Activated T-helper 9 cell treated with anti-CD3 and anti-CD28 coated beads, Interleukin-2, amount 50 U/mL, for 16 hours (primary cell): ENCODE measurements at places on chromosomes 6 and 20.

GRCh38 chr6:144161975-144162374, 11.7 kb downstream of the STX11 start:
- no peak for DNase-seq

GRCh38 chr6:5753209-5753608, 253.5 kb downstream of the NRN1 start:
- no peak for DNase-seq

- DNase-seq, result no peak
Observed at GRCh38 chr6:37979392-37980221, 160.1 kb downstream of the ZFAND3 start.

DNA sequence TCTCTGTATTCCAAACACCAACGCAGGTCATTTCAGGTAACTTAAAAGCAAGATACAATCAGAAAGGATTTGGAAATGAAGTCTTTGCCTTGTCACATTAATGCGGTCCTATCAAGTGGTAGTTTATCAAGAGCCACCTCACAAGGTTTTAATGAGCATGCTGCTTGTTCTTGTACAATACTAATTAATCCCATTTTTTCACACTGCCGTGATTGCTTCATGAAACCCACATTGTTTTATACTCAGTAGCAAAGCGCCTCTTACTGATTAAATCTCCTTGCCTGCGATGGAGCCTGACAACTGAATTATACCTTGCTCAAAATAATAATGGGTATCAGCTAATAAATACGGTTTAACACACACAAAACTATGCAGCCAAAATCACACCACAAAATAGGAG, 234.1 kb upstream of the TSHZ2 start:
- DNase-seq, result no peak

GRCh38 chr20:61193164-61193563, 58.9 kb upstream of the CDH4 start:
- no peak for DNase-seq

GRCh38 chr20:47950124-47950912, 165.0 kb upstream of the SULF2 start:
- no peak for DNase-seq

DNA sequence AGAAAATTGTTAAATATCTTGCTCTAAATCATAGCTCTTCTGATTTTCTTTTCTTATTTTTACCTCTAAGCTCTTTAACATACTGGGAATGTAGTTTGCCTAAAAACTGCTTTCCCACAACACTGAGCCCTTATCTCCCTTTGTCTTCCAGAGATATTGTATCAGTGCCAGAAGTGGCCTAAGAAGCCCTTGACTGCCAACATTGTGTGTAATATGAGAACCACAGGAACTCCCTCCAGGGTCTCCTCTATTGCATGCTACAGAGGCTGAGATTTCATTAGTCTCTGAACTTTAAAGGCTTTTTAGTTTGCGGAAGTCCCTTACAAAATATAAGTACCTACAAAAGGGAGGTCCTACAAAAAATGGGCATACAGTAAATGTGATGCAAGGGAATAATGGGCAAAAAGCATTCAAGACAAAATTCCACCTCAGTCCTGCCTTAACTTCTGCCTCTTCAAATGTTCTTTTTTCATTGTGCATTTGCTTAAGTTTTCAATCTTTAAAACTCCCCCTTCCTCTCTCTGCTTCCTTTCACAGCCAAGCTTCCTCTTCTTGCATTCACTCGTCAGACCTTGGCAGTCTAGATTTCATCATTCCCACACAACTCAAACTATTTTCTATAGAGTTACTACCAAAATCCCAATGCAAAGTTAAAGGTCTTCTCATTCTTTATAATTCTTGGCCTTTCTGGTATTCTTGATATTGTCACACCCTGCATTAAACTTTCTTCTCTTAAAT, 76.5 kb downstream of the ADGRG6 start:
- no peak for DNase-seq

- DNase-seq, result no peak
Observed at GRCh38 chr6:40584741-40585140, 2.4 kb downstream of the LRFN2 start.

GRCh38 chr6:130372786-130373185, 7.0 kb downstream of the TMEM200A start:
- no peak for DNase-seq

DNA sequence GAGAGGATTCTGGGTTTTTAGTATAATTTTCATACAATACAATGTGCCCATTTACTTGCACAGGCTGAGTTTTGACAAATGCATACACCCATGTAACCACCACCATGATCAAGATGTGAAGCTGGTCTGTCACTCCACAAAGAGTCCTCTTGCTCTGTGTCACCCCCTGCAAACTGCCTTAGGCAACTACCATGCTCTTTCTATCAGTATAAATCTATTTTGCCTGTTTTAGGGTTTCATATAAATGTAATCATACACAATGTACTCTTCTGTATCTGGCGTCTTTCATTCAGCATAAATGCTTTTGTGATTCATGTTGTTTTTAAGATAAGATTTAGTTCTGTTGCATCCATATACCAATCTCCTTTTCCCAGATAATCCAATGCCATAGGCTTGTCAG, 181.9 kb upstream of the KCNG1 start:
- no peak for DNase-seq

- DNase-seq, result no peak
Observed at GRCh38 chr6:163738725-163739407, 324.3 kb downstream of the QKI start.

GRCh38 chr6:108598305-108598863, 37.7 kb downstream of the FOXO3 start:
- DNase-seq, result no peak

DNA sequence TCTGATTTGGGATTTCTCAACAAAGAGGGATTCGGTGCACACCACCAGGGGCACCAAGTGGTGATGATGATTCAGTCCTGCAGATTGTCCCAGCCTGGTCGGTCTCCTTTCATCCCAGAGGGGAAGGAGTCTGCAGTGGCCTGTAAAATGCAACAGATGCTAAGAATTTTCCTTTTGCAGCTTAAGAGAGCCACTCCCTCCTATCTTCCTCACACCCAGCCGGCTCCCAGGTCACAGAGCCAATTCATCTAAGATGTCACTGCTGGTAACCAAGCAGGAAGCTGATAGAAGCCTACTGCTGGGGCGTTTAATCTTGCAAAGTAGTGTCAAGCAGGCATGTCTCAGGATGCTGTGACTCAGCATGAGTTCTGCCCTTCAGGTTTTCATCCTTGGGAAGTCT, 203.8 kb upstream of the LRFN2 start:
- no peak for DNase-seq

GRCh38 chr6:79631693-79632172, 604 bp downstream of the SH3BGRL2 start:
- DNase-seq, result no peak

- no peak for DNase-seq
Observed at GRCh38 chr6:3617192-3617631, 134.3 kb downstream of the PXDC1 start.

DNA sequence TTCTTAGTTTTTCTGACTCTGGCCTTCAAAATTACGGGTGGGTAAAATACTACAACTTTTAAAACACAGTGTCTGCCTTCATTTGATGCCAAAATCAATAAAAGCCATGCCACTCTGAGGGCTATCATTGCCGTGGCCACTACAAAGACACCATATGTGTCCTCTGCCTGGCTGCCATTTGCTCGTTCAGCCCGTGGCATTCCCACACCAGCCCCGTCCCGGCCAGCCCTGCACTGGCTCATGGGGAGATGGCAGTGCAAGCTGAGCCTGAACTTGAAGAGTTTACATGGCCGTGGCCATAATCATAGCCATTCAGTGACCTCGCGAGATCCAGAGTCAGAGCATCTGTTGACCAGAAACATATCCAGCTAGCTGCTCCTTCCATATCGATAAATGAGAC, 79.2 kb downstream of the SMOC2 start:
- no peak for DNase-seq

DNA sequence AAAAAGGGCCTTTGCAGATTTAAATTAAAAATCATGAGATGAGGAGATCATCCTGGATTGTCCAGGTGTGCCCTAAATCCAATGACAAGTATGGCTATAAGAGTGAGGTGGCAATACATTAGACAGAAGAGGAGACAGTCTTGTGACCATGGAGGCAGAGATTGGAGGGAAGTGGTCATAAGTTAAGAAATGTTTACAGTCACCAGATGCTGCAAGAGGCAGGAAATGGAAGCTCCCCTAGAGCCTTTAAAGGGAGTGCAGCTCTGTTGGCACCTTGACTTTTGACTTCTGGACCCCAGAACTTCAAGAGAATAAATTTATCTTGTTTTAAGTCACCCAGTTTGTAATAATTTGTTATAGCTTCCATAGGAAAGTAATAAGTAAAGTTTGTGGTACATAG, 61.1 kb downstream of the HMGN3 start:
- DNase-seq, result no peak

DNA sequence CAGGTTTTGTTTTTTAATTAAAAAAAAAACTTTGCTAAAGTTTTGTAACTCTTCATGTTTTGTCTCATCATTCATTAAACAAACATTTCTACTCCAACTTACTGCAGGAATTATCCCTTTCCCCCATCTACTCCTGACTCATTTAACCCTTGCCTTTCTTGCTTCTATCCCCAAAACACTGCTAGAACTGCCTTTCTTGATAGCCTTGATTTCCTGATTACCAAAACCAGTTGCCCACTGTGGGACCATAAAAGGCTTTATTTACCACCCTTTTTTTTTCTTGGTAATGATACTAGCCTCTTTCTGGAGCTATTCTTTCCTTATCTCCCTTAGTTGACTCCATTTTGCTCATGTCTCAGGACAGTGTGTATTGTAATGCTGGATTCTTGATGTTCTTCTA, 15.3 kb downstream of the AFDN start:
- DNase-seq, result no peak

DNA sequence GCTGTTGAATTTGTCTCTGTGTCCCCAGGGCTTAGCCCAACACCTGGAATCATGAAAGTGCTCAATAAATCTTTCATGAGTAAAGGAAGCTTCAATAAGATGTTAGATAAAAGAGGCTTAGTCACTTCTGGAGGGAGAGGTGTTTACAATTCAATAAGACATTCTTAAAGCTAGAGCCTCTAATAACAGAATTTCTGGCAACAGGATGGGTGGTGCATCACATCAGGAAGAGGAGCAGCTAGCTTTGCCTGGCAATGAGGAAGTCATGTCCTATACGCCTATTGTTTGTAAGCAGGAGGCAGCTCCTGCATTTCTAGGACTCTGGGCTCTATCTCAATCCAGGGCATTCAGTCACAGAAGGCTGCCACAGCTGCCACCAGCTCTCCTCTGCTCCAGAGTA, 638.5 kb downstream of the EPM2A start:
- no peak for DNase-seq
